CD4-positive, alpha-beta T cell treated with Interleukin-6 for 4 hours (primary cell): ENCODE measurements at places on chromosomes 6 and 20.

DNA sequence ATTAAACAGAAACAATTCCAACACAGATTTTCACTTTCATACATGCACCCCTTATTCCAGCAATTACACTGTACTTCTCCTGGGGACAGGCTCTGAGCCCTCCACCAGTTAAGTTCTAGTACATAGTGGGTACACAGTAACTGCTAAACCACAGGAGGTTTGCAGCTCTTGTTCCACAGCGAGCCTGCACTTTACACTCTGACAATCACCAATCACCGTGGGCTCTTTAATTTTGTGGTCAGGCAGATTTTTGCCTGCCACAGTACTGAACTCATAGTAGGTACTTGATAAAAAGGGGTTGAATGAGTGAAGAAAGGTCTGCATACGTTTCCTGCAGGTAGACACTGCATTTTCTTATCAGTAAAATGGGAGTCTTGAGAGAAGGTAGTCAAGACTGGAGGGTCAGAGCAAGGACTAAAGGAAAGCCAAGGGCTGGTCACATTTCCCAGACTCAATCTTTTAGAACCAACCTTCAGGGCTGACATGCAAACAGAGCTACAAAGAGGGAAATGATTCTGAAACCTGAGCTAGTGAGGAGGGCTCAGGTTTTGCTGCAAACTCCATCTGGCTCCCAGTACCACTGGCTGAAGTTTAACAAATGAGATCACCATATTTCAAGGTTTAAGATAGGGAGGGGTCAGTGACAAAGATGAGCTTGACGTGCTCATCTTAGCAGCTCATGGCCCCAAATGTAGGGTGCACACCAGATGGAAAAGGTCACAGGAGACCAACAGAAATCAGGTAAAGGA lies 404.6 kb downstream of the BTBD9 start:
- DNase-seq, result no peak

- DNase-seq, result peak; percentile 47
Measured at GRCh38 chr6:118558464-118559217, 10.5 kb downstream of the PLN start.

DNA sequence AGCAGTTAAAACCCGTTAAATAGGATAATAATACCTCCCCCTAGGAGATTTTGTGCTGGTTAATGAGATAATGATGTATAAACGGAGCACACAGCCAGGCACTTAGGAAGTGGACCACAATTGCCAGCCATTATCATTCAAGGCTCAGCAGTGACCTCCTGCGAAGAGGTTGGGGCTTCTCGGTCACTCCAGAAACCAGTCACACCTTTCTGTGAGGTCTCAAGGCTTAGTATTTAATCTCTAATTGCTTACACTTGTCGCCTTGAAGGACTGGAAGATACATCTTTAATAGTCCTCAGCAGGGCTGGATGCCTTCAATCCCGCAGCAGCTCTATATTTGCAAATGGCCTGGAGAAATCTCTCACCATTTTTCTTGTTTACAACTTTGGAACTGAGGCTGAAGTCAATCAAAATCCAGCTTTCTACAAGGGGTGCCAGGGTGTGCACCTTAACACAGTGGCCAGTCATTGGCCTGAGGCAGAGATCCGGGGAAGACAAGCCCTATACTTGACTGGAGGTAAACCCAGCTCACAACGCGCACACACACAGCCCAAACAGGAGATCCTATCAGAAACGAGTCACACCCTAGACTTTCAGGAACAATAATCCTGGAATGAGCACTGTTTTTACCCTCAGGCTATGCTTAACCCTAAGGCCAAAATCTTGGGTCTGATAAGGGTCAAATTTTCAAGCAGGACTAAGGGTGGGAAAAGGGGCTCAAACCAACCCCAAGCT lies 1.2 kb downstream of the POU5F1 start:
- no peak for DNase-seq

DNA sequence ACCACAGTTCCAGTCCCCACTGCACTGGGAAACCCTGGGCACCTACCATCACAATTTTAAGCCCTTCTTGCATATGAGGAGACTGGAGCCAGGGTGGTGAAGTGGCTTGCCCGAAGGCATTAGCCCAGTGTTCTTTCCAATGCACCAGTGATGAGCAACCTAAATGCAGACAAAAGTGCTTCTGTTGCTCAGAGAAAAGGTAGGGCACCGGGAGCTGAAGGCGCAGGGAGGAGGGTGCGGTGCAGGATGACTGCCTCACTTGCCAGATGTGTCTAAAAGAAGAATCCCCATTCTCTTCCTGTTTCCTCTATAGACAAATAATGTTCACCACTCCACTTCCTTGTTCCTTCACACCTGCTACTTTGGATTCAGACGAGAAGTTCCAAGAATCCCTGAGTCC lies 86.5 kb downstream of the QRSL1 start:
- no peak for DNase-seq

DNA sequence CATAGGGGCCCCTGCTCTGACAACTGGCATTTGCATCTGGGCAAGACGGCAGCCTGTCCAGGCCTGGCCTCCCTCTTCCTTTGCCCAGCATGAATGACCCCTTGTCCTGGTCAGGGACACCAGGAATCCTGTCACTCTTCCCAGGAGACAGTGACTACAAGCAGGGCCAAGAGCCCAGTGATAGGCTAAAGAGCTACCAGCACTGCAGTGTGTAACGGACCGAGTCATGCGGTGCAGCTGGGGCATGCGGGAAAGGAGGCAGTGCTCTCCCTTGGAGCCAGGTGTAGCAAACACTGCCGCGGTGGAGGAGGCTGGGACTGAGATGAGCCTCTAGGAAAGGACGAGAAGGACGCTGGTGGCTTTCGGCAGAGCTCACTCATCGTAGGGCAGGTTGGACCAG lies 38.7 kb upstream of the DSP start:
- DNase-seq, result no peak

DNA sequence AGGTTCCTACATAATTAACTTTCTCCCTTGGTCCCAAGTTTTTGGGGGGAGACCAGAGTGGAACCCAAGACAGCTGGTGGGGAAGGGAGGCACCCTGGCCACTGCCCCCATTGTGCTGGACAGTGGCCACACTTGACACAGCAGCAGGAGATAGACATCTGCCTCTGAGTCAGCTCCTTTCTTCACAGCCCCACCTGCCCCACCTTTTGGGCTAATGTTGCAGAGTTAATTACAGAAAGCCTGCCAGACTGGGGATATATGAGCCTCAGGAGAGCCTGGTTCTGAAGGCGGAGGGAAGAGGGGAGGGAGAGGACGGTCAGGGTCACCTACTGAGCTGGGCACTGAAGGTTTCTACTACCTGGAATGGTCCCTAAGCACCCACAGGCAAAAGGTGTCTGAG lies 50.6 kb downstream of the MAFB start:
- no peak for DNase-seq

DNA sequence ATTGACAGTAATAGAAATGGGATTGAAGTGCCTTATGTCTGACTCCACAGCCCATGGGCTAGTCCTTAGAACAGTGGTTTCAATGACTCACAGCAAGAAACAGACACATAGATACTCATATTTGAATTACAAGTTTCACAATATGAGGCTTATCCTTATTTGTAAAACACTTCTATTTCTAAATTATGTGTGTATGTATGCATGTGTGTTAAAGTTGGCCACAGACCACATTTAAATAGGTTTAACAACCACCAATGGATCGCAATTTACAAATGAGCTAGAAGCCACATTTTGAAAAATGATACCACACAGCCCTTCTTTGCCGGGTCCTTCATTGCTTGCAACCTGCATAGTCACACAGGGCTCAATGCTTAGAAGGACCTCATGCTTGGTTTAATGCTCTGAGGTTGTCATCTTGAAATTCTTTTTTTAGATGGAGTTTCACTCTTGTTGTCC lies 157.8 kb upstream of the PREP start:
- no peak for DNase-seq

DNA sequence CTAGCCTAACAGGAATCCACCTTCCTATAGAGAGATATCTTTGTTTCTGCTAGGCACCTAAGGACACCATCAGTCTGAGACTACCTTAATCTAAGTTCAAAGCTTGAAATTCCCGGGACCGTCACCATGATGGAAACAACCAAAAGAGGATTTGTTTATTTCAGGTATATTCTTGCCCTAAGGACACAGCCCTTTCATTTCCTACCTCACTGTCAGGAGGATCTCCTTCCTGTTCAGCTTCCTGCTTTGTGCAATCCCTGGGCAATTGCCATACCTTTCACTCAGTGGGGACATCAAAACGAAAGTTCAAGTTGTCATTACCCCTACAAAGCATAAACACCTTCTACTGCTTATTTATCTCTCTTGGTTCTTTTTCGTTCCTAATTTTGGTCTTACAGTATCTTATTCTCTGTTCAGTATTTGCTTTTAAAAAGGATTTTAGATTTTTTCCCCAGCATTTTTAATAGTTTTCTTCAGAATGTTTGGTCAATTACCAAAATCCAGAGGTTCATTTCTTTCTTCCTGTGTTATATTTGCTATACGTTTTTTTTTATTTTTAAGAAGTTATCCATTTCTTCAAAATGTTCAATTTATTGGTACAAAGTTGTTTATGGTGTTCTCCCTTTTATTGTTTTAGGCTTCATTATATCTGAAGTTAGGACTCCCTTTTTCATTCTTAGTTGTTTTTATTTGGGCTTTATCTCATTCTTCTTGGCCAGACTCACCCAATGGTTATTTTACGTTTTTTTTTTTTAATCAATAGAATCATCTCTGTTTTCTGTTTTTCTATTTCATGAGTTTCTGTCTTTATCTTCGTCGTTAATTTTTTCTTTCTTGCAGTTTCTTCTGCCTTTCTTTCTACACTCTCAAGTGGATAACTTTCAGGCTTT lies 13.0 kb upstream of the TBPL1 start:
- no peak for DNase-seq

DNA sequence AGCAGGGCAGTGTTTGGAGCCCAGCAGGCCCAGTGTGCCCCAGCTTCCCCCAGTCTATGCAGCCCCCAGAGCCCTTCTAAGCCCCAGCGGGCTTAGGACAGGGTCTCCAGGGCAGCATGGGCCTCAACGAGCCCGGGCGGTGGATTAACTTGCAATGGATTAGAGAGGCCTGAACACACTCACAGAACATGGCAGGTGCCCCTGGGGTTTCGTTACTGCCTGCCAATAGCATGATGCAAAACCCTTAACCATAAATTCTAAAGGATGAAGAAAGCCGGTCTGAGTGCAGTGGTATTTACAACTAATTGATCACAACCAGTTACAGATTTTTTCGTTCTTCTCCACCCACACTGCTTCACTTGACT lies 18.9 kb downstream of the ENTPD6 start:
- DNase-seq, result no peak

GRCh38 chr6:15527838-15528617 lies 134.8 kb downstream of the DTNBP1 start:
- DNase-seq, result no peak

- DNase-seq, result no peak
Measured at GRCh38 chr6:119978274-119978889, 628.8 kb upstream of the MAN1A1 start.

- no peak for DNase-seq
Measured at GRCh38 chr6:163332575-163332974, 81.9 kb upstream of the QKI start.
